ENCODE measurements at places on chromosomes 2 and 18.
A peak's percentile ranks its signal among the peaks of the same experiment; 100 is the strongest.

DNA sequence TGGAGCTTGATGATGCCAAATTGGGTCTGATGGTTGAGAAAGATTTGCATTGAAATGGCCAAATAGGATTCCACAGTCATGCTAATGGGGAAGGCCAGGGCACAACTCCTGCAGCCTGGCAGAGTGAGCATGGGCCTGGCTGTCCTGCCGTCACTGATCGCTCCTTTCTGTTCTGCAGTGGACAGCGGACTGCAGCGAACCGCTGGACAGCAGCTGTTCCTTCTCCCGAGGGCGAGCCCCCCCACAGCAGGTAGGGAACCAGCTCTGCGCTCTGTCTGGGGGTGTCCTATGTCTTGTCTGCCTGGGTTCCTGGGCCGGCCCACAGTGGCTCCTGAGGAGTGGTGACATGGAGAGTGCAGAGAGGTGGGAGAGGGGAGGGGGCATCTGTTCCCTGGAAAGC is 97.6 kb downstream of the CTIF start:
- DNase-seq, result no peak

DNA sequence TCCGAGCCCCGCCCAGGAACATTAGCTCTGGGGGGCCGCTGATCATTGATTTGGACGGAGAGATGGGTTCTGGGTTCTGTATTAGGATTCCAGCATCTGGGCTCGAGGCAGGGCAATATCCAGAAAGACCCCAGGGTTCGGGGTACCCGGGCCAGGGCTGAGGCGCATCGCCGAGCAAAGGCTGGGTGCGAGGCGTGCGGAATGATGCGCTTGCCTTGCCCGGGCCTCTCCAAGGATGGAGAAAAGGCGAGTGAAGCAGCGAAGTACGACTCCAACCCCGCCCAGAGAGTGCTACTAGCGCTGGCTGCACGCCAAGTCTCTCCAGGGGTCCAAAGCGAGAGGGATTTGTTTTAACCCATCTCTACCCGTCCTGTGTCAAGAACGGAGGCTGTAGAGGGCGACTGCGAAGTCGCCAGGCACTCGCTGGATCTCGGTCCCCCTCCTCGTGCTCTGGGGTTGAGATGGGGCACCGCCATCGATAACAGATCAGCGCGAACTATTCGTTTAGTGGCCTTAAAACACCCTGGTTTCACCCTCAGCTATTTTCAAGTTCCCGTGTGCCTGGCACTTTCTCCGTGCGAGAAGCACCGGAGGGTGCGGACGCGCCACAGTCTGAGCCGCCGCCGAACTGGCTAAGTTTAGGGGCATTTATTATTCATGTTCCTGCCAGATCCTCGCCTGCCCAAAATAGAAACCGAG is 1.9 kb downstream of the ADCYAP1 start:
- peak; percentile 11 for DNase-seq

- DNase-seq, result no peak
These were observed 10.9 kb downstream of the NBEAL1 start for GRCh38 chr2:203025592-203025991.

DNA sequence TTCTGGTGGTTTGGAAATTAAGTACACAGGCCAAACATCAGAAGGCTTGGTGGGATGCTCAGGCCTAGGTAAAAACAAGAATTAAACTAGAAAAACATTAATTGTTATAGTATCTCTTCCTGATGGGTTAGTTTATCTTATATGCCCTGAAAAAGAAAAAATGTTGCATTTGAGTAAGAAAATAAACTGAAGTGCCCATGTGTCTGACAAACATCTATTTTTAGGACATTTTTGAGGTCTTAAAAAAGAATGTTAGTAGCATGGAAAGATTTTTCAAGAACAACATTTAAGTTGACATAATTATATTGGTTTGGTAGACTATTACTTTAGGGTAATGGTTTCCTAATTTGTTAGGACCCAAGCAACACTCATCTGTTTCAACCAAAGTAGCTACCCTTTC is 140.1 kb upstream of the RND3 start:
- DNase-seq, result no peak

DNA sequence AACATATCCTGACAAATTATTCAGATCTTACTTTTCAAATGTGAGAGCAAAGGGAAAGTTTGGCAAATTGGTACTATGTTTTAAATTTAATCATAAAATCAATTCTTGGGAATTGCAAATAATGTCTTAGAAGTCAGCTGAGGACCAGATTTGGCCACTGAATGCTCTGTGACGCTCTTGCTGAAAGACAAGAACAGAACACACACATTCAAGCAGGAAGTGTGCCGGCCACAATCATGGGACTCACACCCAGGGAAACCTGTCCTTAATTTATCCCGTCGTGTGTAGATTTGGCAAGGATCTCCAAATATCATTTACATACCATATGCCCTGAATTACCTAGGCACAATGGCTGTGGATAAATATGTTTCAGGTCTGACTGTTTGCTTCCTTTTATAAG is 253.1 kb downstream of the TCF4 start:
- peak; percentile 41 for DNase-seq

GRCh38 chr2:46848447-46848846 is 67.2 kb downstream of the MCFD2 start:
- DNase-seq, result no peak

- no peak for DNase-seq
These were observed 70.2 kb downstream of the SOCS6 start for GRCh38 chr18:70359071-70359470.

GRCh38 chr2:133576714-133577113 is 8.5 kb upstream of the NCKAP5 start:
- no peak for DNase-seq

GRCh38 chr2:138059487-138060300 is 95.4 kb downstream of the HNMT start:
- no peak for DNase-seq

- no peak for DNase-seq
These were observed 38.8 kb downstream of the APLF start for GRCh38 chr2:68506170-68506569.

DNA sequence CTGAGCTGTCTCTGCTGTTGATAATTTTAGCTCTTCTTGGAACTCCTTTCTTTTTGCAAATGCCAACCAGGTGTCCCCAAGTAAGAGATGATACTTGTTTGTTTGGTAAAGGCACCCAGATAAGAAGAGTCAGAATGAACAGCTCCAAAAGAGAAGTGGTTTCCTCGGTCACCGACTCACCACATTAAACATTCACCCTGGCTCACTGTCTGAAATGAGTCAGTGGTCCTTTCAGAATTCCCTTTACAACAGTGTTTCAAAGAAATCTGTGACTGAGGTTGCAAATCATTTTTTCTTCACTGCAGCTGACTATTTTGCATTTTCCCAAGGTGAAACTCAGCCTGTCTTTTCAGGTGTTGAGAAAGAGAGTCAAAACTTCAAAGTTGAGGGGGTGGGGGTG is 16.2 kb upstream of the CXCR4 start:
- no peak for DNase-seq

GRCh38 chr18:12038082-12038638 is 55.5 kb upstream of the ANKRD62 start:
- DNase-seq, result peak; percentile 64

GRCh38 chr18:74131124-74131523 is 16.5 kb downstream of the FBXO15 start:
- no peak for DNase-seq

DNA sequence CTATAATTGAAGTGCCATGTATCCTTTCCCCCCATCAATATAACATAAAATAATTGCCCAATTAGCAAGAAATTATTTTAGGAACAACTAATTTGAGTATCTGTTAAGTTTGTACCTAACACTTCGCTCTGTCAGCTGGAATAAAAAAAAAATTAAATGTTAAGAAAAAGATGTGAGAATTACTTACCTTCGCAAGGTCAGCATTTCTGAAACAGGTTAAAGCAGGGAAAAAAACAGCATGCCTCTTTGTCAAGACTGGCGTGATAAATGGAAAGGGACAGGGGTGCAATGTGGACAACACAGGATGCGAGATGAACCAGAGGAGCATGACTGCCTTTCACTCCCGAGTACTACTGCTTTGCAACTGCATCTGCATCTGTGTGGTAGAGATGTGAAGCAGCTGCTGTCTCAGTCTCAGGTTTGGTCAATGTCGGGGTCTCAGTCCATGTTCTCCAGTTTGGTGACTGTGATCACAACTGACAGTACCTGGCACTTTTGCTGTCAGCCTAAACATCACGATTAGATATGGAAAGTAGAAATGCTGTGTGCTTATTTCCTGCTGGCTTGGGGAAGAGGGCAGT is 565.4 kb upstream of the LRRTM1 start:
- no peak for DNase-seq

- DNase-seq, result no peak
These were observed 2.8 kb downstream of the TMEM169 start for GRCh38 chr2:216084547-216084946.

- peak; percentile 89 for DNase-seq
These were observed 81.5 kb downstream of the BCL2 start for GRCh38 chr18:63237881-63238692.

DNA sequence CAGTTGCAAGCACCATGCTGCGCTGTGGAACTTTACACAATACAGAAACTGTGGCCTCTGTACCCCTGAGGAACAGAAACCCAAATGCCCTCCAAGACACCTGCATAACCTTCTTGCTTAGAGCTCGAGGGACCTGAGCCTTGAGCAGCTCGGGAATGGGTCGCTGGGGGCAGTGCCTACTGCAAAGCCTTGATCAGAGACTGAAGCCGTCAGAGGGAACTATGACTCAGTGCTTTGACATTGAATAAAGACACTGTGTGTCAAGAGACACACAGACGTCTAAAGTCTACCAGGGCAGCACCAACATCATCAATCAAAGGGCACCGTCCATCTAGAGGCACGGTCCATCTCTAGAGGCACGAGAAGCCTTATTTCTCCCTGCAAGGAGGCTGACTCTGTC is 30.6 kb downstream of the GPR45 start:
- no peak for DNase-seq

- DNase-seq, result no peak
These were observed 25.9 kb downstream of the GPR35 start for GRCh38 chr2:240651185-240651584.

- no peak for DNase-seq
These were observed 1344.4 kb upstream of the CELF4 start for GRCh38 chr18:38909972-38910371.

- DNase-seq, result no peak
These were observed 20.8 kb downstream of the APCDD1 start for GRCh38 chr18:10475276-10475653.

- peak; percentile 41 for DNase-seq
These were observed 81.1 kb downstream of the RTP5 start for GRCh38 chr2:241950413-241951315.

- no peak for DNase-seq
These were observed 55.5 kb upstream of the SLC8A1 start for GRCh38 chr2:40507432-40507831.

DNA sequence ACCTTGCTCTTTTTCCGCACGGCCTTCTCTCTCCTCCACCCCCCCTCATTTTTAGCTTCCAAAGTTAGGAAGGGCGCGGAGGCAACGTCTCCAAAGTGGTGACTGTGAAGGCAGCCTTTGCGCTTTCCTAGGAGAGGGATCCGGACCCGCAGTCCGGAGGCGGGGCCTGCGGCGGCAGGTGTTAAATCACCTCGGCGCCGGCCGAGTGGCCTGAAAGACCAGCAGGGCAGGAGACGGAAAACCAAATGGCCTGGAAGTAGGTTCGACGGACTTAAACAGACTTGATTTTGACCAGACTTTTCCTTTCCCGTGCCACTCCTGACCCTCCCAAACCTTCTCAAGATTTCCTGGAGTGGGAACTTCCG is 615 bp downstream of the GORASP2 start:
- DNase-seq, result peak; percentile 60

- DNase-seq, result no peak
These were observed 105.4 kb downstream of the INHBB start for GRCh38 chr2:120451334-120451733.

DNA sequence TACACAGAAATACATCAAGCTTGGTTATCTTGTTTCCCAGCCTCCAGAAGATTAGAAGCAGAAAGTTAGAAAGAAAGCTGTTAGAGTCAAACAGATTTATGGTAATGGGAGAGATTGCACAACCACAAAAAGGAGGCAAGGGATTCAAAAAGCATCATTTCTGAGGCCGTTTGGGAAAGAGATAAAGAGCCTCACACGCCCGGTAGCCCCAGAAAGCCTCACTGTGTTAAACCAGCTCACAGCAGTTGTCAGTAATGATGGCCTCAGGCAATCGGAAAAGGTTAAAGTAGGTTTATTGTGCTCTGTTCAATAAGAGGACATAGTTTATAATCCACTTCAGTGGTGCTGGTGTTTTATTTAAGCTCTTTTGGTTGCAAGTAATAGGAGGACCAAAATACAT is 111.3 kb downstream of the DCC start:
- DNase-seq, result no peak

- DNase-seq, result no peak
These were observed 106.6 kb downstream of the CD226 start for GRCh38 chr18:69841117-69841516.

DNA sequence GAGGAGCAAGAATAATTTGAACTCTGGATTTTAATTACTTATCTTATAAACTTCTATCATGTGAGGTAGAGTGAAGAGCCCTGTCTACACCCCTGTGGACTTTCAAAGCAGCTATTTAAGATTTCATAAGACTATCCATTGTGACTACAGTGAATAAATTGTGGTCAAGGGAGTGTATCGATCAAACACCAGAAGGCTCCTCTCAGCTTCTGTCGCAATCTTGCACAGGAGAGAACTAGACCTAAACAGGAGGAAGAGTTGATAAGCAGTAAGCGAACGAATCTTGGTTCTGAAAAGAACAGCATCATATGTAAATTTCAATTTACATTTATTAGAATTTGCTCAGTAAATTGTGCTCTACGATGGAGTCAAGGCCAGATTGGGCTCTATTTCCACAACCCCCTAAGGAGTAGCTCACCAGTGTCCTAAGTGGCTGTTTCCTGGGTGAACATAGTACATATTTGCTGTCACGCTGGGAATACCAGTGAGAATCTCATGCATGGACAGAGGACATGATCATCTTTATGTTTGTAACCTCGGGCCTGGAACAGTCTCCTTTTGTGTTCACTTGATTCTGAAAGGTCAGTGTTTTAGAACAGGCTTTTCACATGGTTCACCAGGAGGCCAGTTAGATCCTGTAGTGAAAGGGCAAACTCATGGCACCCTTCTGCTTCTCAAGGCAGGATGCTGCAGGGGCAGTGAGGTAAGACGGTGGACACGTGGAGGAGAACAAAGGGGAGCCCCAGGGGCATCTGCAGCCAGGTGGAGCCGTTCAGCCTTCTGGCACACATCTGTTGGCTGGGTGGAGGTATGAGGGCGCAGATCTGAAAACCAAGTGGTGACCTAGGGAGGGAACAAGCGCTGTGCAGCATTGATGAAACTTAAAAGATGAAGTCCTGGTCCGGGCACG is 33.3 kb downstream of the NPAS2 start:
- no peak for DNase-seq

- DNase-seq, result no peak
These were observed 31.8 kb downstream of the CRIM1 start for GRCh38 chr2:36387258-36387916.

- peak; percentile 87 for DNase-seq
These were observed 45.3 kb upstream of the SPAG16 start for GRCh38 chr2:213238753-213239495.

Measured in foreskin fibroblast (primary cell).